Suprapubic skin (tissue), 4 donors: ENCODE measurements at places on chromosomes 6 and 20.

GRCh38 chr6:50333696-50334095 lies 284.0 kb upstream of the DEFB112 start:
- DNase-seq: no peak

DNA sequence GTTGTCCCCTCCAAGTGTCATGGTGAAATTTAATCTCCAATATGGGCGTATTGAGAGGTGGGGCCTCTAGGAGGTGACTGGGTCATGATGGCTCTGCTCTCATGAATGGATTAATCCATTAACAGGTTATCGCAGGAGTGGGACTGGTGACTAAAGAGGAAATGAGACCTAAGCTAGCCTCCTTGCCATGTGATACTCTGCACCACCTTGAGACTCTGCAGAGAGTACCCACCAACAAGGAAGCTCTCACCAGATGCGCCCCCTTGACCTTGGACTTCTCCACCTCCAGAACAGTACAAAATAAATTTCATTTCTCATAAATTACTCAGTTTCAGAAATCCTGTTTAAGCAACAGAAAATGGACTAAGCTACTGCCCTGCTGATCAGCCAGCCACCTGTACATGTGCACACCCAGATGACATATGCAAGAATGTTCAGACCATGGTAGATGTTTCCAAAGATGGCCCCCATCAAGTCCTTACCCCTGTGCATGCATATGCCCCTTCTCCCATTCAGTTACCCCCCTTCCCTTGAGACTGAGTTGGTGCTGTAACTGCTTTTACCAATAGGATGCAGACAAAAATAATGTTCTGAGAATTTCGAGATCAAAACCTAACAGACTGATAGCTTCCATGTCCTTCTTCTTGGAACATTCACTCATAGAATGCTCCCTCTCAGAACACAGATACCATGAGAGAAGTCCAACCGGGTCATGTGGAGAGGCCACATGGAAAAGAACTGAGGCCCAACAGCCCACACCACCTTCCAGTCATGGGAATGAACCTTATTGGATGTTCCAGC lies 28.4 kb downstream of the MAP3K5 start:
- DNase-seq: no peak

DNA sequence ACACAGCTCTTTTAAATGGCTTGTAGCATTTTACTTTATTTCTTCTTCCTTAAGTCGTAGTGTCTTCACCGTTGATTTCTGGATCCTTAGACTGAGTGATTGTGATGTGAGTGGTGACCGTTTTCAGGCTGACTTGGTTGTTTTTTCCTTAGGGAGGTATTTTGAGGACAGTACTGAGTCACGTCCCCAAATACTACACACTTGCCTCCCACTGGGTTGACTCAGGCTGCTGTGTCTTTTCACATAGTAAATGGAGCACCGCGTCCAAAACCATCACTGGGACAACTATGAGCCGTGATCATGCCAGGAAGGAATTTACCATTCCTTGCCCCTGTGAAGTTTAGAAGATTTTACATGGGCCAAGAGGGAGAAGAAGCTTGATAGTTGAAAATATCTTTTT lies 174.1 kb downstream of the FARS2 start:
- DNase-seq: no peak

DNA sequence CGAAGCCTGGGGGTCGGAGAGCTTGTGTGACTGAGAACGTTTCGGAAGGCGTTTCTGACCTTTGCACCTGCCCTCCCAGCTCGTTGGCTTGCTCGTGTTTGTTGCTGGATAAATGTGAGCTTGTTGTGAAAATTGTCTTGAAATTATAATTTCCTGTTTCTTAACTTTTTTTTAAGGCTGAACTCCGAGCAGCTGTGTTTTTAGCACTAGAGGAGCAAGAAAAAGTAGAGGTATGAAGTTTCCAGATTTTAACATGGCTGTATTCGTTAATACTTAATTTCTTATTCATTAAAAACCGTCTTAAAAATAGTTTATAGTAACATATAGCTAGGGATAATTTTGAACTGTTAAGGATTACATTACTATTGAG lies 672 bp downstream of the CEP43 start:
- DNase-seq: no peak

- peak; percentile 34 for DNase-seq
Measured at GRCh38 chr20:32970973-32971300, 33.3 kb downstream of the SUN5 start.

DNA sequence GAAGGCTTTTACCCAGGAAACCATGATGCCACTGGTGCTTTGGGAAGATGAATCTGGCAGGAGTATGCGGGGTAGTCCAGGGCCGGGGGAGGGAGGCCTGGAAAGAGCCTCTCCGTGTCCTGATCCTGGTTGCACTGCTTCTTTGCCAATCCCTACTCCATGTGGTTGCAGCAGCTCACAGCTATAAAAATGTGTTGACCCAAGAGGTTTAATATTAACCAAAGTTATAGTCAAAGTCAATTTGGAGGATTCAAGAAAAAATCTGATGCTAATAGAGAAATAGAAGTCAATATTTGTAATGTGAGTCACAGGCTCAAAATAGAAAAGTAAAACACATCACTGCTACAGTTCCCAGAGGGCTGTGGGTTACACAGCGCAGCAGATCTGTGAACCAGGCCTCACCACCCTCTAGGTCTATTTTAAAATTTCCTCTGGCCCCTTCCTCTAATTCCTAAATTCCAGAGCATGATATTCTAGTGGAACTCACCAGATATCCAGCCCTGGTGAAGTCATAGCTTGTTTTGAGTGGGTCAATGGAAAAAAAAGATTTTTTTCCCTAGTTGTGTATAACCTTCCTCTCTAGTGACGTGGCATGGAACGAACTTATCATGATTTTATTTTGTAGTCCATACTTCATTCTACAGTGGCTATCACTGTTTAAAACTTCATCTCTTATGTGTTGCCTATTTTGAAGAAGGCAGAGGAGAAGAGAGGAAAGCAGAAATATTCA lies 63.2 kb upstream of the BMP2 start:
- DNase-seq: no peak

DNA sequence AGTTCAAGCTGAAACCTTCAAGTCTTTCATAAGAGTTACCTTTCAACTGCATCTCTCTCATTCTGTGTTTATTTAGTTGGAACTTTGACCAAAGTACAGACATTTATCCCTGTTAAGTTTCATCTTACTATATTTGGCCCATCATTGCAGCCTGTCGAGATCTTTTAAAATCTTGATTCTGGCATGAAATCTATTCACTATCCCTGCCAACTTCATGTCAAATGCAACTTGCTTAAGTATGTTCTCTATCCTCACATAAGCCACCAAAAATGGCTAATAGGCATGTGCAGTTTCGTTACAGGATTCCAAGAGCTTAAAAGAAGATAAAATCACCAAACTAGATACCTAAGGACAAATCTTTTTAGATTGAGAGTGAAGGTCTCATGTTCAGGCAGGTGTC lies 117.5 kb upstream of the KCNQ5 start:
- no peak for DNase-seq

DNA sequence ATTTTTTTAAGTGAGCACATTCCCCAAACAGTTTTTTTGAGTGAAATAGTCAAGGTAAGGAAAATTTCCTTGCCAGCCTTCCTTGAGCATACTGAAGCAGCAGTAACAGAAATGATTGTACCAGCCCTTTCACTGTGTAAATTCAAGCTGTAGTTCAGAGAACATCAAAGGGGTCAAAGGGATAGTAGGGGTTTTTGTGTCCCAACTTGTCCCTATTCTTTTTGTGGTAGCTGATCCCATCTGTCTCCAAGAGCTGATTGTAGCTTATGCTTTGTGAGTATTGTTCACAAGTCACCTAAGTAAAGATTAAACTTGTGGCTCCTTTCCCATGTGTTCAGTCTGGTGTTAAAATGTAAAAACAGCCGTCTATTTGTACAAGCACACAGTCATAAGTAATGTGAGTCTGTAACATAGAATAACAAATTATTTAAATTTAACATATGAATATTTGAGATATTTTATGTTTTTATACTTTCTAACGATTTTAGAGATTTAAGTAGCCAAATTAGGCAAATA lies 185.0 kb downstream of the CENPW start:
- no peak for DNase-seq
